ENCODE measurements at places on chromosomes 16 and 17.
A peak's percentile ranks its signal among the peaks of the same experiment; 100 is the strongest.

GRCh38 chr16:23145608-23146007 is 3.6 kb downstream of the USP31 start:
- DNase-seq: no peak

DNA sequence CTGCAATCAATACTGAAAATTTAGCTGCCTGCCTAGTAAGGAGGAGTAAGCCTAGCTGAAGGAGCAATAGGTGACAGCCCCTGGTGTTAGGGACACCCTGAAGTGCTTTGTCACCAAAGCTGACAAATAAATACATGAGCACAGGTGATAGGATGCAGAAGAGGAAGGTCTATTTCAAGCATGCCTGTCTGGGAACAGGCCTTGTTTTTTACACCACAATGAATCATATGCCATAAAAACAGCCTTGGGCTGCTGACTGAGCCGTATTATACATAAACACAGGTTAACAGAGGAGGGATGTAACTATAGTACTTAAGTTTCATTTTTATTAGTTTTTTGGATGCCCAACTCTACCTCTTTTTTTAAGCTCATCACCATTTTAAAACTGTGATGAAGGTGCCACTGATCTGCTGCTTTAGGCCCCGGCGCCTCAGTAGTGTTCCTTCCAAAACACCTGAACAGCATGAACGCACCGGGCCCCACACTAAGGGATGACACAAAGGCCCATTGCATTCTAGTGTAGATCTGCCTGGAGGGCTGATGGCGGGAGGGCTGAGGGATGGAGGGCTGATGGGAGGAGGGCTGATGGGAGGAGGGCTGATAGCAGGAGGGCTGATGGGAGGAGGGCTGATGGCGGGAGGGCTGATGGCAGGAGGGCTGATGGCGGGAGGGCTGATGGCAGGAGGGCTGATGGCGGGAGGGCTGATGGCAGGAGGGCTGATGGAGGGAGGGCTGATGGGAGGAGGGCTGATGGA is 150.3 kb downstream of the AATF start:
- no peak for DNase-seq

DNA sequence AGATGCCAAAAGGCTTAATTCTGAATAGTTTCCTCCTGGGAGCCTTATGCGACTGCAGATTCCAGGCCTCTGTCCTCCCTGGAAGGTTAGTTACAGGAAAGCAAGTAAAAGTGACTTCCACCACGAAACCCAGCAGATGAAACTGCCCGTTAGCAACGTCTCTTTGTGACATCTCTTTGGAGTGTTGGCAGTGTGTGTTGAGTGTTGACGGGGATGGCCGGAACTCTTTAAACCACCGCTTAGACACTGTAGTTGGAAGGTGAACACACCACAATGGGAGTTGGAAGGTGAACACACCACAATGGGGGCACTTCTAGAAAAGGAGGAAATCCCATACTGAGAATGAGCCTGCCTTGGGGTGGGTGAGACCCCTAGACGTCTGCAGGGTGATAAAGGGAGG is 858 bp downstream of the SKAP1 start:
- DNase-seq: no peak

GRCh38 chr17:78417531-78417909 is 39.1 kb downstream of the PGS1 start:
- no peak for DNase-seq

DNA sequence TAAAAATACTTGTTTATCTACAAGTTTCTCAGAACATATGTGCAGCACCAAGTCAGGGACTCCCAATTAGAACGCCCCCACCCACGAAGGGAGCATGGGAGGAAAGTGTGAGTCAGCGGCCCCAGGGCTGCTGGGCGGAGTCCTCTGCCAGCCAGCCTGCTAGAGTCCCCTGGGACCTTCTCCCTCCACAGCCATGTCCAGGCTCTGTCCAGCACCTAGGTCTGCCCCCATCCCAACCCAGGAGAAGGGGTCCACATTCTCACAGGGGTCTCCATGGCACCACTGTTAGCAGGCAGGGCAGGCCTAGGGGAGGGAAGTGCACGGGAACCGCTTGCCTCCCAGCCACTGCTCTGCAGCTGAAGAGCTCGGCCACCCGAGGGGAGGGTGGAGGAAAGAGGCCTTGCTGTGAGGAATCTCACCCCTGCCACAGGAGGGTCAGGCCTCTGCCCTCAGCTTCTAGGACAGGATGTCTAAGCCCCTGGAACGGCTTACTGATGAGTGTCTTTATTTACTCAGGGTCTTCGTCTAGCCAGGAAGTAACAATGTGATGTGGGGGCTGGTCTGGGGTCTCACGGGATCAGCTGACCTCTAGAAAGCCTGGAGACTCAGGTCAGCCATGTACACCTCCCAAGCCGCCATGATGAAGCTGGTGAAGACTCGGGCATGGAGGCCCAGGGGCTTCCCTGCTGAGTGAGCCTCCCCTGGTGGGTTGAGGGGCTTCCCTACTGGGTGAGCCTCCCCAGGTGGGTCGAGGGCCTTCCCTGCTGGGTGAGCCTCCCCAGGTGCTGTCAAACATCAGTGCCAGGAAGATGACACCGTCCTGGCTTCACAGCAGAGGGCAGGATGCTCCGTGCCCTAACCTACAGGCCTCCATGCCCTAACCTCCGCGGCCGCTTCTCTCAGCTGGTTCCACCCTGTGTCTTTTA is 190.3 kb downstream of the RBFOX3 start:
- DNase-seq: no peak

DNA sequence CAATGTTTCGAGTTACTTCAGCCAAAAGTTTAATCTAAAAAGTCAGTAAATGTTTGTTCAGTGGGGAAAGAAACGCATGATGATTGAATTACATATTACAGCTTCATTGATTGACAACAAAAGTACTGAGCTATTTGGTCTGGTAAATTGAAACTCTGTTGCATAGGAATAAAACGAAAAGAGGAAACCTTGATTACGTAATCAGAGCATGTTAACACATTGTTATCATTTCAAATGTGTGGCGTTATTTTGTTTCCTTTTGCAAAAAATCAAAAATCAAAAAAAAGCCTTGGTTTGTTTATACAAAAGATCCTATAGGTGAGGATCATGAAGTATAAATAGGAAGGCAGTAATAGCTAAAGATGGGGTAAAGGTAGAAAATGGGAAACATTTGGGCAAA is 19.5 kb upstream of the CA10 start:
- DNase-seq: no peak

GRCh38 chr16:16021646-16021987 is 72.2 kb downstream of the ABCC1 start:
- DNase-seq: no peak

DNA sequence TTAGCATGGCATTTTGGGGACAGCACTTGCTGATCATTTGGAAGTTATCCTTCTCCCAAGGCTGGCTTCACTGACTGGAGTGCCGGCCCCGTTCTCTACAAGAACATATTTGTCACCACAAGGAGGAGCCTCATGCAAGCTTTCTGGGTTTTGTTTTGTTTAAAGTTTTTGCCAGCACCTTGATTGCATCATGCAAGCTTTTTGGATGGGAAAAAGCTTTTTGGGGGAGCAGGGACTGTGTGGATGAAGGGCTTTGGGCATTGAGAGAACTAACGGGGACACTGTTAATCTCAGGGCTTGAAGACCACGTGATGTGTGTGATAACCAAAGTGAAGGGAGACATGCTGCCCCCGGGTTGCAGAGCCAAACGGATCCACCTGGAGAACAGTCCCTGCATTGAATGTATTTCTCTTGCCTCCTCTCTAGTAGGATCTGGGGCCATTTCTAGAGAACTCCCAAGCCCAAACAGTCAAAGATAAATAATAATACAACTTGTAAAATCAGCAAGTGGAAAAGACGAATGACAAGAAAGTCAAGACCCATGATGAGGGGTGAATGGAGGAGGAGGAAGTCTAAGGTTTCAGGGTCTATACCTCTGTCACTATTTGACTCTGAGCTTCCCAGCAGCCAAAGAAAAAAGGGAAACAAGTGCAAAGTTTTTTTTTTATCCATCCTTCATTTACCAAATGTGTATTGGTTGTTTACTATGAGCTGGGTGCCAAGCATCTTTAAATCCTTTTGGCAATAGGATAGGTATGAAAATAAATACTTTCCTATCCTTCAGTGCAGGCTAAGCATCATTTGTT is 17.2 kb downstream of the TMEM114 start:
- peak; percentile 58 for DNase-seq

DNA sequence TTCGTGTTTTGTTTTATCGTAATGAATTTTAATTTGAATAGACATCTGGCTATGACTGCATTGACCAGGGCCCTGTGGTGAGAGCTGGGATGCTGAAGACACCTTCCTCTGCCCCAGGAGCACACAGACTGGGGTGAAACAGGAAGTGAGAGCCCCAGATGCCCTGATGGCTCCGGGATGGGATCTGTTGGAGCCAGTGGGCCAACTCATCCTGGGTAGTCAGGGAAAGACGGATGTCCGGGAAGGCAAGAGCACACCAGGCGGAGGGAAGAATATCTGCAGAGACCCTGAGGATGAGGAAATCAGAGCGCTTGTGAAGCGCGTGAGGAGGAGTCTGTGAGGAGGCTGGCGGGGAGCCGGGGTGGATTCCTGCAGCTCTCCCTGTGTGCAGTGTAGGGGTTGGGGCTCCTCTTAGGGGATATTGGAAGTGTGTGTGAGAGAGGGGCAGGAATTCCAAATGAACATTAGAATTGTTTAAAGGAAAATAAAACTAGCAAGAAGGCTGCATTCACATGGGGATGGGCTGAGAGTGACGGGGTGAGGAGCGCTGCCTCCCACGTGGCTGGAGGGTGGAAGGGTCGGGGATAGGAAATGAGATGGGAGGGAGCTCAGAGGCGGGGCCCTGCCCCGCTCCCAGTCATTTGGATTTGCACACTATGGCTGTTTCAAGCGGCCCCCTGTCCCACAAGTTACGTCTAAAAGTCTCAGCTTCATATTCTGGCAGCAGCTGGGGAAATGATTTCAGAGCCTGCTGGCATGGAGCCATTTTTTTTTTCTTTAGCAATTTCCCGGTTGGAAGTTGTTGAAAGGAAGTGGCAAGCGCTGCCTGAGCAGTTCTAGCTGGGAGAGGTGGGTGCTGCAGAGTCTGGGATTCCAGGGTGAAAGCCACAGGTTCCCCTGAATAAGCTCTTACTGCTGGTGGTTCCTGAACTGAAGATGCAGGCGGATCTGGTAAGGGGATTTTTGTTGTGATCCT is 71.2 kb upstream of the LGALS9 start:
- no peak for DNase-seq

GRCh38 chr17:81648013-81648706 is 8.2 kb downstream of the PDE6G start:
- no peak for DNase-seq

GRCh38 chr16:20610892-20611349 is 34.8 kb upstream of the ACSM2B start:
- DNase-seq: no peak

DNA sequence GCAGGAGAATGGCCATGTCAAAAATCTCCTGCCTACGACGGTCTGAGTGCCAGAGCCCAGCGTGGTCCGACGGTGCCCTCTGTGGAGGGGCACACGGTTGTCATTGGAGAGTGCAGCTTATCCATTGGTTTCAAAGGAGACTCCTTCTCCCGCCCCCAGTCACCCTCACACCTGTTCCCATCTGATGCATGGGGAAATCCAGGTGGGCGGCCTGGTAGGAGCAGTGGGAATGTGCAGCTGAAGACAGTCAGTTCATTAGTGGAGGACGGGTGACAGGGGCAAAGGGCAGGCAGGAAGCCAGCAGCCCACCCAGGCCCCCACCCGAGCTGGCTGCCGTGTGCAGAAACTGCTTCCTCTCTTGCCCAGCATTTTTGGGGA is 162.3 kb downstream of the IRF8 start:
- no peak for DNase-seq

DNA sequence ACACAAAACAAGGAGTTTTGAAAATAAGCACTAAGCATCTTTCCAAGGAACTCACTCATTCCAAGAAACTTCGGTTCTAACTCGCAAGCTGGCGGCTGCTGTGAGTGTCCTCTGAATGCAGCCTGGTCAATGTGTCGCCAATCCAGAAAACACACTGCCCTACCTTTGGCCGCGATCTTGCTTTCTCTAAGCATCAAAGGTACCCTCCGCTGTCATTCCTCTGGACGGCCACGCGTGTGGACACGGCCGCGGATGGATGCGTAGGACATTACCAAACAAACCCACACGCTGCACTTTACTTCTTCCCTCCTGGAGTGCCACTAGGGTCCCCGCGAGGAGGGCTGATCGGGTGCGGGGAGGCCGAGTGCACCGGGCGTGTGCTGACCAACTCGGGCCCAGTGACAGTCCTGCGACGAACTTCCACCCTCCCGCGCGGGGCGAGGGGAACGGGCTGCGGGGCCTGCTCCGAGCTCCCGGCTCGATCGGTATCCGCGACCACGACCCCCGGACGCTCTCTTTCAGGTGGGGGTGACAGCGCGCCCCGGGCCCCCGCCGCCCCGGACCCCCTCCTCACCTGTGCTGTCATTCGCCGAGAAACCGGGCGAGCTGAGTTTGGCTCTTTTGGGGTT is 1.1 kb downstream of the CREBBP start:
- DNase-seq: peak; percentile 55

- DNase-seq: no peak
Measured at GRCh38 chr16:24700549-24701392, 28.7 kb upstream of the TNRC6A start.

DNA sequence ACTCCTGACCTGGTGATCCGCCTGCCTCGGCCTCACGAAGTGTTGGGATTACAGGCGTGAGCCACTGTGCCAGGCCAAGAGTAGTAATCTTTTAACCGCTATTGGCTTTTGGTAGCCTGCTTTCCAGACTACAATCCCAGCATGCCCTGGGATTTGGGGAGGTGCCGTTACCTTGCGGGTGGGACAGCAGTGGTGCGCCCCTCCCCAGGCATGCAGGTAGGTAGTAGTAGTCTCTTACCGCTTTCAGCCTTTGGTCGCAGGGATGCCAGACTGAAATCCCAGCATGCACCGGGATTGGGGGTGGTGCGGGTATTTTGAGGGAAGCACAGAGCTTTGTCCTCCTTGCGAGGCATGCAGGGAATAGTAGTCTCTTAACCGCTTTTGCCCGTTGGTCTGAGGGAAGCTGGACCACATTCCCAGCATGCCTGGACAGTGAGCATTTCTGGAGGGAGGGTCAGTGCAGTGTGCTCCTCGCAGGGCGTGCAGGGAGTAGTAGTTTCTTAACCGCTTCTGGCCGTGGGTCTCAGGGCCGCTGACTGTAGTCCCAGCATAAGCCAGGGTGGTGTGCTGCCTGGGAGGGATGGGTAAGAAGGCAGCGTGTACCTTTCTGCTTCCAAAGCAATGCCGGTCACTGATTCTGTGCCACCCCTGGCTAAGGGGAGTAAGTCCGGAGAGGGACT is 1686.8 kb downstream of the TP53TG3F start:
- DNase-seq: no peak

- peak; percentile 42 for DNase-seq
Measured at GRCh38 chr17:68197091-68197996, 50.5 kb upstream of the AMZ2 start.

DNA sequence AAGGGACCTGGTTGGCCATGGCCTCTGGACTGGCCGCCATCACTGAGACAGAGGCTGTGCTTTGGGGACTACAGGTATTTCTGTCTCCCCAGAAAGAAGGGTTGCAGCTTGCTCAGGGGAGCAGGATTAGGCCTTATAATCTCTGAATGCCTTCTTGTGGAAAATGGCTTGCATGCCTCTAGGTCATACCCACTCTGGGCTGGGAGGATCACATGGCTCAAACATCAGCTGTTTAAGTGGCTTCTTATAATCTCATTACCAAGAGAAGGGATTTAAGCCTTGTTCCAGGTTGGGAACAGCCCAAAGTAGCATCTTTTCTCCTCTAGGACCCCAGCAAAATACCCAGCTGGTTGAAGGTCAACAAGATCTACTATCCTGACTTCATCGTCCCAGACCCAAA is 19.1 kb downstream of the LIG3 start:
- DNase-seq: no peak

GRCh38 chr17:78908426-78908825 is 5.4 kb upstream of the CEP295NL start:
- no peak for DNase-seq

All from RPMI8226 (cell line).